T-helper 1 cell (primary cell): ENCODE measurements at places on chromosomes 11 and 22.
A peak's percentile ranks its signal among the peaks of the same experiment; 100 is the strongest.

- no peak for DNase-seq
Observed at GRCh38 chr11:74282914-74283371, 28.5 kb downstream of the P4HA3 start.

DNA sequence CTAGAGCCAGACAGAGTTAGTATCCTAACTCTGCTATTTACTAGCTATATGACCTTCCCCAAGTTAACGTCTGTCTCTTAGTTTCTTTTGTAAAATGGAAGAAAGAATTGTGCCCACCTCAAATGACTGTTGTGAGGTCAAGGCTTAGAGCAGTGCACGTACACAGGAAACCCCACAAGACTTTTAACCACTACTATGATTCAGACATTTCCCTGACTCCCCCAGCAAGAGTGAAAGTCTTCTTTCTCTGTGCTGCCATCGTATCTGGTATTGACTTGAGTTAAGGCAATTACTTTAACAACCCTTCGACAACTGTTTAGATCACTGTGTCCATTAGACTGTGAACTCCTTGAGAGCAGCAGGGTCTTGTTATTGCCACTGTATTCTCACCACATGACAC lies 2.6 kb upstream of the OR52W1 start:
- DNase-seq: no peak

DNA sequence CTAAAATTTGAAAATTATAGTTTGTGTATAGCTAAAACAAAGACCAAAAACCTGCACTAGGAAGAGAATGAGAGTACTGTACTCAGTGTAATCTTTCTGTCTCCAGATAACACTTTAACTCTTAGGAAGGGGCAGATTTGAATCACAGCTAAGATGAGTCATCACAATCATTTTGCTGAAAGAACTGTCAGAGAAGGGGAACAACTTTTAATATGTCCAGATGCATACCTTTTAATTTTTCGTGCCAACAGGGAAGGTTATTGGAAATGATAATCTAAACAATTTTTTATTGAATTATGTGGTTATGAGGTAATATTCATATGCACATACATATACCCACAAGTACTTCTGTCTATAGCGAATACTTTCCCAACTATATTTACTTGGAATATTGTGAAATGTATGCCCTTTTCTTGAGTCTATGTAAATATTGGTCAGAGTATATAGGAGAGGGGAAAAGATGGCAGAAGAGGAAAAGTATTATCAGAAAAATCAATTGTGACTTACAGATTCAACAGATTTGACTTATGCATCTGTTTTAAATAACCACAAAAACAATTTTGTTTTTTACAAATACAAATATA lies 51.1 kb upstream of the MUC15 start:
- no peak for DNase-seq

DNA sequence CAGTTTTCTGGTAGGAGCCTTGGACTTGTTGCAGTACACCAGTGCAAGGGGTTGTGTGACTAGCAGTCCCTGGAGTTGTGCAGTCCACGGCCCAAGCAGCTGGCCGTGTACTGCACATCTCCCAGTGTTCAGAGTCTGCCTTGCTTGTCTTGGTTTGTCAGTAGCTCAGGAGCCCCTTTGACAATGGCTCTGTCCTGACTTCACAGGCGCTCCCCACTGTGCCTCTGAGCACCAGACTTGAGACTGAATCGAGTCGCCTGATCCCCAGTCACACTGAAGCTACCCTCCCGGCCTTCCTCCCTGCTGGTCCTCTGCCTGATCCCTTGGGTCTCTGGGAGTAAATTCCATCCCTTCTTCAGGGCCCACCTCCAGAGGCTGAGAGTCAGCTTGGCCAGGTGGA lies 19.4 kb downstream of the SYNGR1 start:
- DNase-seq: no peak

- DNase-seq: no peak
Observed at GRCh38 chr22:32817137-32817730, 15.7 kb downstream of the TIMP3 start.

- DNase-seq: no peak
Observed at GRCh38 chr11:28961726-28962125, 853.5 kb downstream of the METTL15 start.

DNA sequence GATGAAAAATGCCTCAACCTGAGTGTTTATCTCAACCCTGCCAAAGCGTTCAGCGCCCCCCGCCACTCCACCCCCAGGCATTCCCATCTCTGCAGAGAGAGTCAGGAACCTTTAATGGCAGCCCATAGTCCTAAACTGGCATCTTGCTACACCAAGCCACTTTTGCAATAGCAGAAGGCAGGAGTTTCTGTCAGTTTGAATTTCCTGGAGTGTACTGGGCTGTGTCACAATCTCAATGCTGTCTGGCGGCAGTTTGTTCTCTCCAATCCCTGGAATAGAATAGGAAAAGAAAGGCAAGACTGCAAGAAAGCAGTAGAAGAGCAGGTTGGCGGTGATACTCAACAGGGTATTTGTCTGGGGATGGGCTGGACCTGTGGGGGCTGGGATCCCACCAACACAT lies 32.9 kb upstream of the FLI1 start:
- no peak for DNase-seq

GRCh38 chr11:127000291-127000968 lies at the start of gene KIRREL3:
Gene KIRREL3 (minus strand): TSS chr11:127000770.
- DNase-seq: no peak

GRCh38 chr11:65115361-65116082 lies 2.0 kb downstream of the ZNHIT2 start:
- no peak for DNase-seq

- no peak for DNase-seq
Observed at GRCh38 chr11:100383357-100383865, 303.7 kb upstream of the ARHGAP42 start.

GRCh38 chr11:76790251-76790650 lies 7.1 kb downstream of the TSKU start:
- DNase-seq: no peak

GRCh38 chr11:15670520-15671070 lies 555.9 kb downstream of the INSC start:
- DNase-seq: no peak

- no peak for DNase-seq
Observed at GRCh38 chr11:95153857-95154246, 64.2 kb downstream of the ENDOD1 start.

DNA sequence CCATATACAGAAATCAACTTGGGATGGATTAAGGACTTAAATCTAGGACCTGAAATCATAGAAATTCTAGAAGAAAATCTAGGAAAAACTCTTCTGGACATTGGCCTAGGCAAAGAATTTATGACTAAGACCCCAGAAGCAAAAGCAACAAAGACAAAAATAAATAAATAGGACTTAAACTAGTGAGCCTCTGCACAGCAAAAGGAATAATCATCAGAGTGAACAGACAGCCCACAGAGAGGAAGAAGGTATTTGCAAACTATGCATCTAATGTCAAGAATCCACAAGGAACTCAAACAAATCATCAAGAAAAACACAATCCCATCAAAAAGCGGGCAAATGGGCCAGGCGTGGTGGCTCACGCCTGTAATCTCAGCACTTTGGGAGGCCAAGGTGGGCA lies 32.4 kb downstream of the TTC28 start:
- no peak for DNase-seq

- no peak for DNase-seq
Observed at GRCh38 chr11:20869123-20869522, 199.7 kb downstream of the NELL1 start.

- no peak for DNase-seq
Observed at GRCh38 chr11:2509481-2510001, 64.7 kb downstream of the KCNQ1 start.

- no peak for DNase-seq
Observed at GRCh38 chr22:44956840-44957767, 52.7 kb downstream of the PHF21B start.

DNA sequence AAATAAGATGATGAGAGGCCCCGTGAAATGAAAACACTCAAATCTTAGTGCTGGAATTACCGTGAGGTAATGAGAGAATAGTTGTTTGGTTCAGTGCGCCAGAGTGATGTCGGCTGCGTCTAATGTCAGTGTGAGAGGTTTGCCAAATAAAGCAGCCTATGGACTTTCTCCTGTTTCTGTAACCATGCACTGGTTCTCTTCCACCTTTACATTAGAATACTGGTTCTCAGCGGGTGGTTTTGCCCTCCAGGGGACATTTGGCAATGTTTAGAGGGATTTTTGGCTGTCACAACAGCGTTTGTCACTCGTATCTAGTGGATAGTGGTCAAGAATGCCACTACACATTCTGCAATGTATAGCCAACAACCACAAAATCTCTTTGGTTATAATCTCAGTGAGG lies 1.1 kb downstream of the OOSP4B start:
- DNase-seq: no peak

DNA sequence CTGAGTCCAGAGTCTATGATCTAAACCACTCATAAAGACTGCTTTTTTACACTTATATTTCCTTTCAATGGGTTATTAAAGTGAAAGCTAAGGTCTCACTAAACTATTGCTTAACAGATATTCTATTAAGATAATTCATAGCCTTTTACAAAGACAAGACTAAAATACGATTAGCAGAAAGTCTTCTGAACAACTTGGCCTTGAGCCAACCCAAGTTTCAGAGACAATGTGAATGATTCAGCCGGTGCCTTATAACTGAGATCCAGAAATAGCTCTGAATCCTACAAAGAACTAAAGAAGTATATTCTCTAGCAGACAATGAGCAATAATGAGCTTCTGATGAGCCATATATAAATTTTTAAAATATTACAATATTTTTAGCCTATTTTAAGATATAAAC lies 41.5 kb upstream of the CARD18 start:
- no peak for DNase-seq

- DNase-seq: no peak
Observed at GRCh38 chr11:41267451-41267850, 192.0 kb downstream of the LRRC4C start.

- no peak for DNase-seq
Observed at GRCh38 chr11:7367803-7368202, 116.1 kb downstream of the SYT9 start.

- no peak for DNase-seq
Observed at GRCh38 chr11:97354576-97354975, 964.8 kb downstream of the JRKL start.

GRCh38 chr22:36344106-36344827 lies 43.5 kb downstream of the MYH9 start:
- no peak for DNase-seq

GRCh38 chr22:45977551-45978274 lies 751 bp upstream of the WNT7B start:
- DNase-seq: no peak

DNA sequence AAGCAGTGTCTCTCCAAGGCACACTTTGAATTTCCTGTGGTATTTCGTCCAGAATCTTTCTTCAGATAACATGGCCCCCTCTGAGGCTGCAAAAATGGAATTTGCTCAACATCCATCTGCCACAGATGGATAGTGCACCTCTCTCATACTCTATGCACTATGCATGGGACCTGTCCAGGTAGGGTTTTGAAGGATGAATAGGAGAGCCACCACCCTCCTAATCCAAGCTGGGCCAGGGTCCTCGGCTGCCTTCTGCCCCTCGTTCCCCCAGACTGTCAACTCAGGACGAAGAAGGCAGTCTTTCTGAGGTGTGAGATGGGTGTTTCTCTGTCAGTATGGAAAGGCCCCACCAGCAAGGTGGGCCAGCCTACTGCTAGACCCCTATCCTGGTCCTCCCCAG lies 56.4 kb downstream of the MN1 start:
- DNase-seq: no peak

- peak; percentile 62 for DNase-seq
Observed at GRCh38 chr11:14645985-14646900, 2.6 kb downstream of the PDE3B start.

DNA sequence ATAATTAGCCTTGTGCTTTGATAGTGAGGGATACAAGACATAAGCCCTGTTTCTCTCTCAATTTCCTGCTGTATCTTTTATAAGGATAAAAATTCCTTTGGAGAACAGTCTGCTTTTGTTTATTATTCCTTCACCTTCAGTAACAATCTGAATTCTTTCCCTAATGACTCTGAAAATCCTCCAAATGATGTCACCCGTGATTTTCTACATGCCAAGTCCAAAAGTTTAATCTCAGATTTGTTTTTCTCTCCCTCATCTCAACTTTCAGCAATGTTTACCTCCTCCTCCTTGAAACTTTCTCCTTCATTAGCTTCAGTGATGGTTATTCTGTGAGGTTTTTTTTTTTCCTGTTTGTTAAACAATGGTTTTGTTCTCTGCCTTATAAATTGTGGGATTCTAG lies 2.2 kb downstream of the OR51E2 start:
- no peak for DNase-seq

DNA sequence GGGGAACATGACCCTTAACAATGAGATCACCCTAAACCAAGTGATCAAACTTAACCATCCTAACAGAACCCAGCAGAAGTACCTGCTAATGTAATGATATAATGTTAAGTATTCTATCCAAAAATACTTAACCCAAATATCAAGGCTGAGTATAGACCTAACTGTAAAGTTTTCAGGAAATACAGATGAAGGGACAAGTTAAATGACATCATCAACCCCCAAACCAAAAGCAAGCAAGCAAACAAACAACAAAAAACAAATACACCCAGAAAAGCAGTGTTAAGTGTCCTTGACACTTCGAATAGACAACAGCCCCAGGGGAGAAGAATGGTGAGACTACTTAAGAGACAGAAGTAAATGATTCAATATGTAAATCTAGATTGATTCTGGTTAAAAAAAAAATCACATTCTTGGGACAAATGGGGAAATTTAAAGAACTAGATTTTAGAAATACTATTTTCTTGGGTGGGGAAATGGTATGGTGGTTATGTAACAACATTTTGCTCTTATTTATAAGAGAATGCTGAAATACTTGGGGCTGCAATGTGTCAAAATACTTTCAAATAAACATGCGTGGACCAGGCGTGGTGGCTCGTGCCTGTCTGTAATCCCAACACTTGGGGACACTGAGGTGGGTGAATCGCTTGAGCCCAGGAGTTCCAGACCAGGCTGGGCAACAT lies 2.5 kb downstream of the CSTF3 start:
- no peak for DNase-seq

- no peak for DNase-seq
Observed at GRCh38 chr11:126522152-126522551, 166.7 kb downstream of the ST3GAL4 start.

- DNase-seq: no peak
Observed at GRCh38 chr11:96413408-96413807, 23.6 kb downstream of the JRKL start.

GRCh38 chr11:58629857-58630256 lies 7.4 kb downstream of the CNTF start:
- DNase-seq: no peak

GRCh38 chr22:46031066-46031465 lies 54.1 kb upstream of the WNT7B start:
- DNase-seq: no peak

- DNase-seq: no peak
Observed at GRCh38 chr11:96197801-96198701, 144.9 kb downstream of the MAML2 start.

- no peak for DNase-seq
Observed at GRCh38 chr22:25346859-25347751, 127.7 kb downstream of the CRYBB2 start.

DNA sequence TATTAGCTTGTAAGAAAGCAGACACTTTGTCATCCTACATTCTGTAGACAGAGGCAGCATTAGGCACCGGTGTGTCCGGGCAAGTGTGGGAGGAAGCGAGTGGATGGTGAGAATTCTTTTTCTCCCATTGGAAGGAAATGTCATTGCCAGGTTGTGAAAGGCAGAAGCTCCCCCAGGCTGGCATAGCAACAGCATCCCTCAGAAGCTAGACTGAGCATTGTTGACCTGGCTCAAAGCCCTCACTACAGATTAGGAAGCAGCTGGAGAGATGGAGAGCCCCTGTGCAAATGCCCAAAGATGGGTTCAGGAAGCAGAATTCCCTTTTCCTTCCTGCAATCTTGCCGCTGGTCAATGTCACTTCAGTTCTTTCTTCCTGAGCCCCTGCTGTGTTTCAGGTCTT lies 1299.3 kb downstream of the TBC1D22A start:
- no peak for DNase-seq

- DNase-seq: no peak
Observed at GRCh38 chr11:129950101-129951091, 52.2 kb downstream of the PRDM10 start.
